ENCODE measurements at places on chromosomes 7 and 10.

- DNase-seq: no peak
Measured at GRCh38 chr7:157401567-157402387, 65.0 kb downstream of the DNAJB6 start.

DNA sequence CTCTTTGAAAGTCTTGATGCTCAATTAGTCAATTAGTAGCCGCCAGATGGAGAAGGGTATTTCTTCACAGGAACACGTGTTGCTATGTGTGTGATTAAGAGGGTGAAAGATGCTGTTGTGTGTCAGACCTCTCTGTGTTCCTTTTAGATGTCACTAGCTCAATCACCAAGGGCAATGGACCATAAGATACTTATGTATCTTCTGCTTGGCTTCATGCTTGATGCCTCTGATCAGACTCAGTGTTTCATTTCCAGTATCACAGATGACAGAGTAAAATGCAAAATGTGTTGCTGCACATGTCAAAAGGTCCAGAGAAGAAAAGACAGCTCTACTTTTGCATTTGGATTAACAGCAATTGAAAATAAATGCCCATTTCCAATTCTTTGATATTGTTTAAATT lies 865.9 kb downstream of the CNTNAP2 start:
- DNase-seq: no peak

GRCh38 chr7:81623251-81623855 lies 146.5 kb downstream of the HGF start:
- DNase-seq: no peak

DNA sequence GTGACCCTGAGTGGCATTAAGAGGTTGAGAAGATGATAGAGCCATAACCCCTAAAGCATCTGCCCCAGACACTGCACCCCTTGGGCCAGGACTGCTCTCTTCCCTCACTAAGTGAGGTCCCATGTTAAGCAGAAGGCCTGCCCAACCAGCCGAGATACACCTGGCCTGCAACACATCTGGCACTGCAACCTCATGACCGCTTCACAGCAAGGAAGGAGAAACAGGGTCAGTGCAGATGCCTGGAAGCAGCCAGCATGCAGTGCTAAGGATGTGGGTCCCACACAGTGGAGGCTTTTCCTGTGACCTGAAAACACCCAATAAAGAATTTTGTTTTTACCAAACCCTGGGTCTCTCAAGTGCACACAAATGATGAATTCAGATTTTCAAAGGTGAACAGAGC lies 7.4 kb downstream of the NOD1 start:
- no peak for DNase-seq

DNA sequence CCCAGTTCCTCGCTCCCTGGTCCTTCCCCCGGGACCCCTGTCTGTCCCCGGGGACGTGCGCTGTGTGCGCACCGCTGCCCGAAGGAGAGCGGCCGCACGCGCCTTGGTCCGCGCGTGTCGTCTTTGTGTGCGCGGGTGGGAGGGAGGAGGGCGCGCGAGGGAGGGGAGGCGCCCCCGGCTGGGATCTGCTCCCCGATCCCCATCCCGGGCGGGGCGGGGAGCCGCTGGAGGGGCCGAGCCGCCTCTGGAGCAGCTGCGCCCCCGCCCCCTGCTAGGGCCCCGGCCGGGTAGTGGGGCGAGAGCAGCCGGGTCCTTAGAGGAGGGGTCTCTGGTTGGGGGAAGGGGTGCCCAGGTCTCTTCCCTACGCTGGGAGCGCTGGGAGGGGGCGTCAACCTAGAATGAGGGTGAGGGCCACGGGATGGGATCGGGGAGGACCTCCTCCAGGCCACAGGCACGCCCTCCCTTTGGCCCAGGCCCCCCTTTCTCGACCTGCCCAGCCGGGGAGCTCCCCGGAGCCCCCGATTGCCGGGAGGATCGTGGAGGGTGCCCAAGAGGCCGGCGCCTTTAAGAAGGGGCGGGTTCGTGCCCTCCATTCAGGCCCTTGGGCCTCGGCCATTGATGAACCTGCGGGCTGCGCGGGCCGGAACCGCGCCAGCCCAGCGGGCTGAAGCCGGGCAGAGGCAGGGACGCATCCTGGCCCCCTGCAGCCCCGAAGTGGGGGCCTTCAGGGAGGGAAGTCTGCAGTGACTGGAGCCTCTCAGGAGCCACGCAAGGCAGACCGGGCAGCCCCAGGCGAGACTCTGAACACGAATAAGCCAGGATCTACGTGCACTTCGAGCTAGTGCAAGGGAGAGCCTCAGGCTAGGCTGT lies 678 bp downstream of the SH2B2 start:
- DNase-seq: no peak

DNA sequence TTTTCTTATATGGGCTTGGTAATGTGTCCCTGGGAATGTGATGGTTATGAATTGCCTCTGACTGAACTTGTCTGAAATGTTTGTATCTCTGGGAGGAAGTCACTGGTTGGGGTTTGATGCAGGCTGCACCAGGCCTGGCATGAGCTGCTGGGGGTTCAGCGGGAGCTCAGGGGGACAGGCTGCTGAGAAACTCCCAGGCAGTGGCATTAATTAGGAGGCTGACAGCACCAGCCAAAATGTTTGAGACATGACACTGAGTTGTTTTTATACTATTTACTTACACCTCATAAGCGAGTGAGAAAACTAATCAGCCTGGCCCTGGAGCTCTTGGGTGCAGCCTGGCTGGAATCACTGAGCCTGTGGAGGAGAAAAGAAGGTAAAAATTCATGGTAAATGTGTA lies 124.1 kb upstream of the SORCS3 start:
- DNase-seq: no peak

DNA sequence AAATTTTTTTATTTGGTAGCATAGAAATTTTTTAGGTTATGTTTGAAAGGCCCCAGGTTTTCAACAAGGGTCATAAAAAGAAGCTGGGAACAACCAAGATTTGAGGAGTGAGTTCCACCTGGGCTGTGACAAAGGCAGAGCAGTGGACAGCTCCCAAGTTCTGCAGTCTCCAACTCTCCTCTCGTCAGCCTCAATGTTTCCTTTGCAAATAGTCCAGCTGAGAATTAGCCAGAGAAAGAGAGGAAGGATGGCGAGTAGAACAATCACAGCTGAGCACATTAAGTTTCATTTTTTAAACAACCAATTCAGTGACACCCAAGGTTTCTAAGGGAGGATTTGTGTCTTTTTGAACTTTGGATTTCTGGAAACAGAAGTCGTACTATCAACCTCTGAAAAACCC lies 143.2 kb downstream of the NRCAM start:
- DNase-seq: no peak

GRCh38 chr7:50584386-50584785 lies 19.2 kb upstream of the DDC start:
- no peak for DNase-seq

- DNase-seq: no peak
Measured at GRCh38 chr10:62095181-62096122, 173.2 kb downstream of the RTKN2 start.

Measured in NCI-H187 treated with DMSO at 0.1 percent for 48 hours (cell line).